Amniotic stem cell (primary cell): ENCODE measurements at places on chromosomes 11 and 22.

- DNase-seq, result peak; percentile 10
Observed at GRCh38 chr11:8649361-8649760, 33.1 kb downstream of the TRIM66 start.

DNA sequence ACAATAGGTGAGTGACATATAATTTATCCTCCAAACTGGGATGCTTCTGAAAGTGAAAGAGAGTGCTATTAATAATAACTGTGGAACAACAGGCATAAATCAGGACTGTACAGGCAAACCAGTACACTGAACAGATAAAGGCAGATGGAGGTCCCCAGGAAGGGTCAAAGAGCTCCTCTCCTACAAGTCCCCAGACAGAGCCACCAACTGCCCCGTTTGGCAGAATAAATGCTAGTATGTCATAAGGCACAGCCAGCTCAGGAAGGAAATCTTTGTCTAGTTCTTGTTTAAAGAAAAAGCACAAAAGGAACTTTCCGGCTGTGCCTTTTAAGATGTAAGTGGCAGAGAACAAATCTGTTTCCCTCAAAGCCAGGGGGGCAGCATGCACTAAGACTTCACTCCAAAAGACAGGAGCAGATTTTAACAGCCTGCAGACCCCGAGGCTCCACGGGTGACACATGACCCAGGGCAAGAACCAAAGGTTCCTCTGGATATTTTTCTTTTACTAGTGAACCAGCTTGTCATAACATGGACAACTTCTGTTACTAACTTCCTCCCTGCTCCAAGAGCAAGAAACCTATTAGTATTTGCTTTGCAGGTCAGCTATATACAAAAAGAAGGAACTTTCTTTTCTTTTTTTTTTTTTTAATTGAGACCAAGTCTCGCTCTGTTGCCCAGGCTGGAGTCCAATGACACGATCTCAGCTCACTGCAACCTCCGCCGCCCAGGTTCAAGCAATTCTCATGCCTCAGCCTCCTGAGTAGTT is 50.2 kb downstream of the MYH9 start:
- no peak for DNase-seq

GRCh38 chr22:30561402-30562189 is 12.9 kb downstream of the GAL3ST1 start:
- DNase-seq, result no peak

DNA sequence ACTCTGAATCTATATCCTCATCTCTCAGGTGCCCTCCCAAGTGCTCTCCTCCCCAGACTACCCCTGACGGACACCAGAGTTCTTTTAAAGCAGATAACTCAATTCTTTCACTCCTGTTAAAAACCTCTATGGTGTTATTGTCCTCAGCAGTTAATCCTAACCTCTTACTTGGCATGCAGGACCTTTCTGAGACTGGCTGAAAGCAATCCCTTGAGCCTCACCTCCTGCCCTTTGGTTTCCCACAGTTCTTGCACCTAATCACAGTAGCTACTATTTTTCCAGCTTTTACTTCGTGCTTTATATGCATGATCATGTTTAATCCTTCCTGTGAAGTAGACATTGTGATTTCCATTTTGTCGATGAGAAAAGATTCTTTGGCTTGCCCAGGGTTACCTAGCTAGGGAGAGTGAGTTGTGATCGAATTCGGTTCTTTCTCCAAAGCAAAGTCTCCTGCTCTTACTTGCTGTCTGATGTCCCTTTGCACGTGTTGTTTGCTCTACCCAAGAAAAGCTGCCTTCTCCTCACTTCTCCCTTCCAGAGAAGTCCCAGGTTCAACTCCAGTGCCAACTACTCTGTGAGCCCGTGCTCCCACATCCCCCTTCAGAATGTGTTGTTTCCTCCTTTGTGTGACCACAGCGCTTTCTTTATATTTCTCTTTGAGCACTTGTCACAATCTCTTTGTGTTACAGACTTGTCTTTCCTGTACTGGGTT is 2.1 kb downstream of the UBE2L3 start:
- no peak for DNase-seq

- DNase-seq, result no peak
Observed at GRCh38 chr11:3010521-3011275, 18.6 kb upstream of the NAP1L4 start.

DNA sequence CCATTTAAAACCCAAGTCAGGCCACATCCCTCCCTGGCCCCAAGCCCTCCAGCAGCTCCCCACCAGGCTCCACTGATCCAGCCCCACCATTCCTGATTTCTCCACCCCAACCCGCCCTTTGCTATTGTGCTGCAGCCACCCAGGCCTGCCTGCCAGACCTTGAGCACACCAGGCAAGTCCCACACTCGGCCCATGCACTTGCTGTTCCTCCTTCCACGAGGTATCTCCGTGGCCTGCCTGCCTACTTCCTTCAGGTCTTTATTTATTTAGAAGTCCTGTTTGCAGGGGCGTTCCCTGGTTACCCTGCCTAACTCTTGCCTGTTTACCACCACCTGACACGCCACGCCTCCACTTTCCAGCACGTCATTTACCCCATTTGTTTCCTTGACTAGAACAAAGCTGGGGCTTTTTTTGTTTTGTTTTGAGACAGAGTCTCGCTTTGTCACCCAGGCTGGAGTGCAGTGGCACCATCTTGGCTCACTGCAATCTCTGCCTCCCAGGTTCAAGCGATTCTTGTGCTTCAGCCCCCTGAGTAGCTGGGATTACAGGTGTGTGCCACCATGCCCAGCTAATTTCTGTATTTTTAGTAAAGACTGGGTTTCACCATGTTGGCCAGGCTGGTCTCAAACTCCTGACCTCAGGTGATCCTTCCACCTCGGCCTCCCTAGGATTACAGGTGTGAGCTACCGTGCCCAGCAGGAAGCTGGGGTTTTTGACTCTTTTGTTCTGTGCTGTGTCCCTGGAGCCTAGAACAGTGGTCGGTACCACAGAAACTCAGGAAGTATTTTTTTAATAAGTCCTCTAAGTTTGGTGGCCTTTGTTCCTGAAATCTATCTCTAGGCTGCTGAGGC is 6.7 kb downstream of the CENPM start:
- DNase-seq, result no peak

- no peak for DNase-seq
Observed at GRCh38 chr22:47434336-47435203, 672.1 kb downstream of the TBC1D22A start.

DNA sequence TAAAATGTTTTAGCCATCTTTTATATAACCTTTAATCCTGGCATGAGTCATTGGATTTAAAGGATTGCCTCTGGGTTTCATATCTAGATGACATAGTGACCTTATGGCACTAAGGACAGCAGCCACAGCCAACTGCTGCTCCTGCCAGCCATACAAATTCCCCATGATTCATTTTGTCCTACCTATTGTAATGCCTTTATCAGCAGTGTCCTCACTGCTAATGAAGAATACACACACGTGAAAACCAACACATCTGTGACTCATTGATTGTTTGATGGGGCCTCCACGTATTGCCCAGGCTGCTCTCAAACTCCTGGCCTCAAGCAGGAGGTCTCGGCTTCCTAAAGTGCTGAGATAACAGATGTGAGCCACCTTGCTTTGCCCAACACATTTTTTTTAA is 1.8 kb downstream of the LDHAL6A start:
- DNase-seq, result no peak

DNA sequence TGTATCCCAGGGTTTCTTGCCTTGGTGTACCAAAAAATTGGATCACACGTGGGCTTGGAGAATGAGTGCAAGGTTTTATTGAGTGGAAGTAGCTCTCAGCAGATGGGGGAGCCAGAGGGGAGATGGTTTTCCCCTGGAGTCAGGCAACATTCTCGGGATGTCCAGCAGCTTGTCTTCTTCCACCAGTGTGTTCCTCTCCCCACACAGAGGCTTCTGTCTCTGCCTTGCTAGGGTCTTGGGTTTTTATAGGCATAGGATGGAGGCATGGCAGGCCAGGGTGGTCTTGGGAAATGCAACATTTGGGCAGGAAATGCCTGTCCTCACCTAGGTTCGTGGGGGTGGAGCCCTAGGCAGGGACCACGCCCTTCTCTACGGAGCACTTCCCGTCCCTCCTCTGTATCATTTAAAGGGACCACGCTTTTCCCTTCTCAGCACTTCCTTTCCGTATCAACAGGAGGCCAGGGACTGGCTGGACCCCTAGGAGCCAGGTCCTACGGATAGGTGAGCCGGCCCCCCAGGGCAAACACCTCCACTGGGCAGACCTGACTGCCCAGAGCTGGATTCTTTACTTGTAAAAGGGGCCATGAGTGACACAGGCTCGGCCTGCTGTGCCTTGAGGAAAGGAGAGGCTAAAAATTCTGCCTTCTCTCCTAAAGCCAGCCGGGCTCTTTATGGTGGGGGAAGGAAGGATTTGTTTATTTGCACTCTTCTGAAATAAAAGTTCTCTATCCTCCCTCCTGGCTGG is 55.3 kb upstream of the CCDC188 start:
- DNase-seq, result no peak

- no peak for DNase-seq
Observed at GRCh38 chr11:18761144-18761543, 30.5 kb downstream of the PTPN5 start.

GRCh38 chr11:117647207-117647606 is 149.8 kb downstream of the DSCAML1 start:
- DNase-seq, result no peak

DNA sequence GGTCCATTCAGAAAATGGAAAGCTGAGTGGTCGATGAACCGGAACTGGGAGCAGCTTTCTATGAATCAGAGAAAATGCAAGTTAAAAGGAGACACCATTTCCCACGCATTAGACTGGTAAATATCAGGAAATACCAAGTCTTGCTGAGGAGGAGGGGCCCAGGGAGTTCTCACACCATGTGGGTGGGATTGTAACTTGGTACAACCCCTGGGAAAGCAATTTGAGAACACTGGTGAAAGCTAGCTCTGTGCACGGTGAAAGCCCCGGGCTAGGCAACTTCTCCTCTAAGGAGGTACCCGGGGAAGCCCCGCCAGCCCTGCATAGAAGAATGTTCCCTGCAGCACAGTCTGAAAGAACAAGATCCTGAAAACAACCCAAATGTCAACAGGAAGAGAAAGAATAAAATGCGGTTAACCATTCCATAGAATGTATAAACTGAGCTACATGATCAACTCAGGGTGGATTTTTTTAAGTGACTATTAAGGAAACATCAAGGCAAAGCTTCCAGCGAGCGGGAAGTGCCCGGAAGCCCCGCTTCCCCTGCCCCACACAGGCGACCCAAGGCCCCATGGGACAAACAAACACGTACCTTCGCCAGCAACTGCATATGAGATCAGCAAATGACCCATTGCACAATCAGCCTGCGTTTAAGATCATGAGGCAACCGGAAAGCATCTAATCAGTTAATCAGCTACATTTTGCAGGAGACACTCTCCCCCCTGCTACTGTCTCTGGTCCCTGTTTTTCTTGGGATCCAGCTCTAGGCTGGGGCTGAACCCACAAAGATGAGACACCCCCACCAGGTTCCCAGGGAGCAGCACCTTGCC is 11.3 kb downstream of the SHANK2 start:
- DNase-seq, result peak; percentile 56

- no peak for DNase-seq
Observed at GRCh38 chr11:109978895-109979294, 114.3 kb upstream of the ZC3H12C start.

- no peak for DNase-seq
Observed at GRCh38 chr11:46332568-46333393, 14.5 kb upstream of the DGKZ start.

DNA sequence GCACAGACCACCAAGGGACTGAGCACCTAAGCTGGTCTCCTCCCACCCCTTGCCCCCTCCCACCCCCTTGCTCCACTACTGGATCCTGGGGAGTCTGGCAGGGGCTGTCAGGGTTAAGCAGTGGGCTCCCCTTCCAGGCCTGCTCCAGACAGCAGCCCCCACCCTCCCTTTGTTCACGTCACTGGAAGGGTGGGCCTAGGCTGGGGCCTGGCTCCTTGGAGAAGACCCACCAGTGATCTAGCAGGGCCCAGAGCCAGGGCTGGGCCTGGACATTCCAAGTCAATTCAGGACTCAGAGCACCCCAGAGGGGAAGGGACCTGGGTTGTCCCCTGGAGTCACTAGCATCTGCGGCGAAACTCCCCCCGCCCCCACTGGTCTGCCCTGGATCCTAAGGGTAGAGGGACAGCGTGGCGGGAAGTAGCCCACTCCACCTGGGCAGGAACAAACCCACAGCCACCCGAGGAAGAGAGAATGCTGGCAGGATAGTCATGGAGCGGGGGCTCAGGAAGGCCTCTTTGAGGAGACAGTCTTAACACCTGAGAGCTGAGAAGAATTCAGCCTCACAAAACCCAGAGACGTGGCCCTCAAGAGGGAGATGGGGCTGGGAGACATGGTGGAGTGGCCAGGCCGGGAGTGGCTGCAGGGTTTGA is 45.8 kb downstream of the IGLL1 start:
- DNase-seq, result no peak

- DNase-seq, result no peak
Observed at GRCh38 chr22:29855611-29856181, 17.6 kb upstream of the ASCC2 start.

GRCh38 chr11:16986434-16987204 is 27.6 kb downstream of the PLEKHA7 start:
- DNase-seq, result no peak

- DNase-seq, result no peak
Observed at GRCh38 chr22:29149841-29150555, 55.7 kb upstream of the EMID1 start.

GRCh38 chr22:29873943-29874342 is 9.0 kb upstream of the MTMR3 start:
- no peak for DNase-seq

DNA sequence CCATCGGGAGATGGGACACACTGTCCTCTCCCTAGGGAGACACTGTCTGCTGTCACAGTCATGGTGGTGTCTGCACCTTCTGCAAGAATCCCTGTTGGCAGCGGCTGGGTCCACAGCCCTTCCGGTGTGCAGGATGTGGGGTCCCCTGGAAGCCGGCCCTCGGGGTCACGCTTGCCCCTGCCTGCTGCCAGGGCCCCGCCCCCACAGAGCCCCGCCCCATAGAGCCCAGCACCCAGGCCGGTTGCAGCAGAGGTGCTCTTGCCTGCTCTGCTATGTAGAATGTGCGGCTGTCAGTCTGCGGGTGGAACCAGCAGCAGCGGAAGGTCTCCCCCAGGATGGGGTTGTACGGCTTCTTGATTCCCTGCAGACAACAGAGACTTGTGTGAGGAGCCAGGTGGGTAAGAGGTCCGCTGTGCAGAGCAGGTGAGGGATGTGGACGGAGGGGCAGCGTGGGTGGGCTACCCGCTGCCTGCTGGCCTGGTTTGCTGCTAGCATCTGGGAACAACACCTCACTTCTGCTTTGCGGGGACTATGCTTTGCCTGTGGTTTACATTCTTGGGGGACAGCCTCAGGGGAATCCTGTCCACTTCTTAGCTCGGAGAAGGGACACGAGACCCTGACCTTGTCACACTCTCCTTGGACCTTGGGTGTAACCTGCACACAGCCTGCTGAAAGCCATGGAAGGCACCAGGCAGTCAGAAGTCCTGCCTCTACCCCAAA is 44.9 kb upstream of the CARS1 start:
- DNase-seq, result no peak

- no peak for DNase-seq
Observed at GRCh38 chr11:122808478-122808869, 29.8 kb upstream of the CRTAM start.

DNA sequence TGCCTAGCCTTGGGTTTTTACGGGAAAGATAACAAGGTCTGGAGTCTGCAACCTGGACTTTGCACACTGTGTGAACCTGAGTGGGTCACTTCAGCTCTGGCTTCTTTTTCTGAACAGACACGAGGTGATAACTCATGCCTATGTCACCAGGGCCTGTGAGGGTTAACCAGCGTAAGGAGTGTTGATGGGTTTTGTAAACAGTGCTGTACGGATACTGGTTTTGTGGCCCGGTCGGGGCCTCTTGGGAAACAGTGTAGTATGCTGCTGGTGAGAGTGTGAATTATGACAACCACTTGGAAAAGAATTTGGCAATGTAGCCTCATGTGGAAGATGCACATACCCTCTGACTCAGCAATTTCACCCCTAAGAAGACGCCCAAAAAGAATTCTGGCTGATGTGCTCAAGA is 266.8 kb downstream of the MN1 start:
- no peak for DNase-seq
